ENCODE measurements at places on chromosomes 16 and 17.

- DNase-seq: no peak
Measured at GRCh38 chr17:69363488-69364210, 36.7 kb upstream of the ABCA5 start.

- DNase-seq: no peak
Measured at GRCh38 chr17:30957741-30958140, 13.1 kb upstream of the RNF135 start.

DNA sequence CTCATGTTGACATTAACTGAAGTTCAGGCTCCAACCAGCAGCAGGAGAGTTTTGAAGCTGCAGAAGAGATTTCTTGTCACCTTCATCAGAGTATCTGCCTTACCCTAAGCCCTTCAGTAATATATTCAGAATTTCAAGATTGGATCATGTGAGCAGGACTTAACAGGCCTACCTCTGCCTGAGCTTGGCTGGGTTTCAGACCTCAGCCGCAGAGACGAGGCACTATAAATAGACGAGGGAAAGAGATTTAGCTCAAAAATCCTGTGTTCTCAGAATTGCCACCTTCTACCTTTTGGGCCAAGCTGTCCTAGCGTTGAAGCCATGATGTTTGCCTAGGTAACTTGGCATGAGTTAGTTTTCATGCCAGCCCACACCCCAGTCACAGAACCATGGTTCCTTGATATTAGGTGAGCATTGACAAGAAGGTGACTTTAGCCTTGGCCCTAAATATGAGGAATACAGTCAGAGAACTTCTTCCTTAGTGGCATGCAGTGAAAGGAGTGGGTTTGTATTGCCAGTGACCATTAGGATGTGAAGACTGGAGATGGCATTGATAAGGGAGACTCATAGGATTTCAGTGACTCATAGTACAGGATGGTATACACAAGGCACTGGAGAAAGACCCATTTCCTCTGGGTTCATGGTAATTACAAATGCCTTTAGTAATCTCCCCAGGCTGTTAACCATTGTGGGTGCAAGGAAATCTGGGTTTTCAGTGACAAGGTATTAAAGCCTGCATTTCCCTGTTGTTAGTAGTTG lies 224.3 kb downstream of the MSI2 start:
- peak; percentile 36 for DNase-seq

GRCh38 chr16:3295209-3295608 lies 10.0 kb downstream of the TIGD7 start:
- DNase-seq: no peak
